Hematopoietic multipotent progenitor cell treated with erythropoietin and hydrocortisone succinate and interleukin-3 and kit ligand, for 15 days (in vitro differentiated cells): ENCODE measurements at places on chromosomes 7 and 10.

DNA sequence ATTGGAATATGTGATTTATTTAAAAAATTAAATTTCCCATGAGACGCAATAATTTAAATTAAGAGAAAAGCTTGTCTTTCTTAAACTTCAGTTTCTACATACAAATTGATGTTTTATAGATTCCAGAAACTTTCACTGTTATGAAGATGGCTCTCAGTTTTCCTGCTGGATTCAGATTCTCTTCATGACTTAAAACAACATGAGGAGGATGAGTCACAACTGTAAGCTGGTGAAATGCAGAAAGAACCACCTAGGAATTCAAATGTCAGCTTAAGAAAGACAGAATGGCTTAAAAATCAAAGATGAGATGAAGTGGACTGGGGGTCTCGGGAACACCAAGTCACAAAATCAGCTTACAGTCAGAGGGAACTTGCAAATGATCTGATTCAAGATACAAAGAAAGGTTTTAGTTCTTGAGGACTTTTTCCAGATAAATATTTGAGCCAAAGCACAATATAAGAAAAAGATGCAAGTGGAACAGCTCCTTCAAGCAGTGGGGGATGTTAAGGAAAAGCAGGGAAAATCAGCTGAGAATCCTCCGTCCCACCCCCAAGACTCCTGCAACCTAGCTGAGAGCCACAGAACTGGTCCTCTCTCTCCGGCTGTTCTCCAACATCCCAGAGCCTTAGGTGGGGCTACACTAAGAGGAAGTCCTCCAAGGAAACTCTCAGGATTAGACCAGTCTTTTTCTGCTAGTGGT lies 279.8 kb downstream of the KCNMA1 start:
- DNase-seq, result no peak

DNA sequence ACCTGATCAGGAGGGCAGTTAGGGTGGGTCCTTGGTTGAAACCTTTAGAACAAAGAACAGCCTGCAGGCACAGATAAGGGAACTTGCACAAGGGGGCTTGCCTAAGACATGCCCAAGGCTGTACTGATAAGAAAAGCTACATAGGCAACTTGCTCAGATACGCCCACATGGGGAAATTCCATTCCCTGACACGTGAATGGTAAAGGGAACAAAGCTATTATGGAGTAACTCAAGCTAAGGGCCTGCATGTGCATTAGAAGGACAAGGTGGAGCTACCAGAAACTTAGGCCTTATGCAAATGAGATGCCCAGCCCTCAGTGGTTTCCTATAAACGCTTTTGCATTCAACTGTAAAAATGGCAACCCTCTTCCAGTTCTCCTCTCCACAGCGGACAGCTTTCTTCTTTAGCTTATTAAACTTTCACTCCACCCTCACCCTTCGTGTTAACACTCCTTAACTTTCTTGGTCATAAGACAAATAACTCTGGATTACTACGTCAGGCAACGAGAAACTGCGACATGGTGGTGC lies 1192.1 kb upstream of the CELF2 start:
- DNase-seq, result peak; percentile 19

DNA sequence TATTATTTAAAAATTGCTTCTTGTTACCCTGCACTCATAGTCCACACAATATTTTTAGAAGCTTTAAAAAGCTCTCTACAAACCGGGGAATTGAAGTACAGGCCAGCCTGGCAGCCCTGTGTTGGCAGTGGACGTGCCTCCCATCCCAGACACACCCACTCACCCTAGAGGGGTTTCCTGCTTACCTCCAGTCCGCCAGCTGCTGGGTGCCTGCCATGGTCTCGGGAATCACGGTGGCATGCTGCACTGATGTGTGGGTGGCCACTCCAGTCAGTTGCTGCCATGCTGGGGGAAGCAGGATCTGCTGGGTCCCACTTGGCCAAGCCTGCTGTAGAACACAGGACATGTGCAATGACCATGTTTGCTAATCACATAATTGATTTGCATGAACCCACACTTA lies 80.4 kb downstream of the CLEC2L start:
- DNase-seq, result no peak

GRCh38 chr7:33624215-33624614 lies 281.1 kb upstream of the BMPER start:
- no peak for DNase-seq

- DNase-seq, result no peak
Measured at GRCh38 chr7:70595755-70596597, 536.0 kb upstream of the GALNT17 start.

DNA sequence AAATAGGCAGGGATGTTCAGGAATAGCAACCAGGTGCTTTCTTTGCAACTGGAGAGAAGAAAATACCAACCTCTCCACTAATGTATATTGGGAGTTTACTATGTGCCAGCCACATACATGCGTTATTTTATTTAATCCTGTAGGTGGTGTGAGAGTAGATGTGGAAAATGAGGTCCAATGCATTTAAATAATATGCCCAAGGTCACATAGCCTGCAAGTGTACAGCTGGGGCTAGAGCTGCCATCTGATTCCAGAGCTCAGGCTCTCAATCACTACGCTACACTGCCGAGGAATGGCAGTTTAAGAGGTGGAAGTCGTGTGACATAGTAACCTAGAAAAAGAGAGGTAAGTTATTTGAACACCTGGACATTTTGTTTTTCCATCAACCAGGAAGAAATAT lies 277.0 kb downstream of the EXOC4 start:
- DNase-seq, result no peak

DNA sequence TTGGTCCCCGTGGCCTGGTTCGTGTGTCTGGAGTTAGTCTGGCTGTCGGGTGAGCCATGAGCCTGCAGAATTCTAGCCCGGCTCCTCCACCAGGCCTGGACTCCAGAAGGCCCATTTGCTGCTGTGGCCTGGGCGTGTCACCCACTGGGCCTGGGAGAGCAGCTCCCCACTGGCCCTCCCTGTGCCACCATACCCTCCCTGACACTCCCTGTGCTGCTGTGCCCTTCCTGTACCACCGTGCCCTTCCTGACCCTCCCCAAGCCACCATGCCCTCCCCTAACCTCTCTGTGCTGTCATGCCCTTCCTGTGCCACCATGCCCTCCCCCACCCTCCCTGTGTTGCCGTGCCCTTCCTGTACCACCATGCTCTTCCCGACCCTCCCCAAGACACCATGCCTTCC lies 39.1 kb upstream of the DIP2C start:
- DNase-seq, result no peak

DNA sequence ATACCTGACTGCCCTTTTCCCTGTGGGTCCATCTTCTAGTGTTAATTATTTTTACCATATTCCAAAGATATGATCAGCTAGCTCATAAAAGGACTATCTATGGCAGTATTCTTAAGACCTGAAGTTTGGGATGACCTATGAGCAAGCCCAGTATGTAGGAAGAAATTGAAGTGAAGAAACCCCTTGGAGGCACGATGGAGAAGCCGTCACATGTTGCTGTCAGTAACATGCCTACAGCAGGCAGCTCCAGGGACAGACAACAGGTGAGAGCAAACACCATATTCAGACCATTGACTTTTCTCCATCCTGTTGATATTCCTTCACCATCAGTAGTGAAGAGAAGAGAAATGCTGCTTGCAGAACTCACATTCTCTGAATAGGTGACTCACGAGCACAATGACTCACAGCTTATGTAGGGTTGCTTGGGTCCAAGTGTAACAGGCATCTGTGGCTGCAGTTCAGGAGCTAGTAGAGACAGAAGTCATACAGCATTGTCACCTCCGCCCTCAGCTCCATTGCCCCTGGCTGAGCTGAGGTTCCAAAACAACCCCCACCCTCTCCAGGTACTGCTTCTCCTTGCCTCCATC lies 8.4 kb upstream of the LYZL2 start:
- no peak for DNase-seq

- DNase-seq, result no peak
Measured at GRCh38 chr7:91717681-91718470, 162.6 kb downstream of the MTERF1 start.

- DNase-seq, result no peak
Measured at GRCh38 chr7:140673063-140673773, 473 bp downstream of the ADCK2 start.

GRCh38 chr10:3111621-3112163 lies 44.3 kb downstream of the PFKP start:
- no peak for DNase-seq

DNA sequence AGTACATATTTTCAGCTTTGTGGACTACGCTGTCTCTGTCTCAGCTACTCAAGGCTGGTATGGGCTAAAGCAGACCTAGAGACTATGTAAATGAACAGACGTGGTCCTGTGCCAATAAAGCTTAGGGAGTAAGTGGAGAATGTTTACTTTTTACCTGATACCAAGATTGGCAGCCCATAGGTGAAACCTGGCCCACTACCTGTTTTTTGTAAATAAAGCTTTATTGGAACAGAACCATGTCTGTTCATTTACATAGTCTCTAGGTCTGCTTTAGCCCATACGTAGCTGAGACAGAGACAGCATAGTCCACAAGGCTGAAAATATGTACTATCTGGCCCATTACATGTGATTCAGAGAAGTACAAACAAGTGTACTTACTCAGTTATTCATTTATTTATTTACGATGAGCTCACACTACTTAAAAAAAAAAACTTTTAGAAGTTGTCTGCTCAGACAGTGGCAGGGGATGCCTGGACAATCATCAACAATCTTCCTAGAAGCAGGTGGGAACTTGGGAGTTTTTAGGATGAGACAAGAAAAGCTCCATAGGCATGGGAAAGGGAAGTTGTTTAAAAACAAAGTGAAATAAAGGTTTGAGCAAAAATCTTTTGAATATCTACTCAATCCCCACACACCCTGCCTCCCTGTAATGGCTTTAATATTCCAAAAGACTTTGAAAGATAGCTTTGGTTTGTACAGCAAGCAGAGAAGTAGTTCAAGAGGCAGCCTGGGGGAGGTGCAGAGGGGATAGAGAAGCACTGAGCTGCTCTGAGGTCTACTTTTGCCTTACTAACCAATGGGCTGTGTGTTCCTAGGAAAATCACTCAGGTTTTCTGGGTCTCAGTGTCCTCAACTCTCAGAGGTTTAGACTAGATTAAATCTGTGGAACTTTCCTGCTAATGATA lies 114.4 kb upstream of the AFAP1L2 start:
- DNase-seq, result no peak

DNA sequence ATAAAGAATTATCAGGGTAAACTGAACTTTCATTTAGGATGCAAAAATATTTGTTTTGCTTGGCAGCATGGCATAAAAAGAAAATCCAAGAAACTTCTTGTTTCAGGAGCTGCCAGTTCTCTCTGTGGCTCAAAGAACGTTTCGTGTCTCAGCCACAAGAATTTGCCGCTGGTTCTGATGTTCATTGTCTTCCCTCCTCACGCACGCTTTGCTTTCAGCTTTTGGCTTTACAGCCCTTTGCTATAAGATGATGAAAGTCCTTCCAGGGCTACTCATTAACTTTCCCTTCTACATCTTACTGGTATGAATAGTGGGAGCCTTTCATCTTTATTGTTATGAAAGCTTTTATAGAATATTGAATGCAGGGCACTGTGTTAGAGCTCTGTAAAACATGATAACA lies 124.7 kb downstream of the BICC1 start:
- DNase-seq, result no peak

GRCh38 chr10:37831495-37832333 lies 25.7 kb downstream of the ZNF248 start:
- DNase-seq, result no peak

DNA sequence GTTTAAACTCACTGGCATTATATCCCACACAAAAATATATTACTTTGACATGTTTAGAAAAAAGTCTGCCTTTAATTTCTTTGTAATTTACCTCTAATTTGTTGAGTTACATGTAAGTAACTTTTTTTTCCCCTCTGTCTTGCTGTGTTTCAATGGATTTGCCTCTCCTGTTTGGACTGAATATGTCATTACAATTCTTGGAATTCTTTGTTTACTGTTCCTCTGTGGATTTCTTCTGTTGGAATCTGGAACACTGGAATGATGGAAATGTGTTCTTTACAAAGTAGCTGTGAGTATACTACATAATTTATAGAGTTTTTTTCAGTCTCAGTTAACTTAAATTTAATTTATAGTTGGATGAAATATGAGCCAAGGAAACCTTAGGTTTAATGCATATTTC lies 30.4 kb downstream of the SEPTIN7 start:
- no peak for DNase-seq

GRCh38 chr7:71718563-71718962 lies 586.6 kb downstream of the GALNT17 start:
- no peak for DNase-seq

DNA sequence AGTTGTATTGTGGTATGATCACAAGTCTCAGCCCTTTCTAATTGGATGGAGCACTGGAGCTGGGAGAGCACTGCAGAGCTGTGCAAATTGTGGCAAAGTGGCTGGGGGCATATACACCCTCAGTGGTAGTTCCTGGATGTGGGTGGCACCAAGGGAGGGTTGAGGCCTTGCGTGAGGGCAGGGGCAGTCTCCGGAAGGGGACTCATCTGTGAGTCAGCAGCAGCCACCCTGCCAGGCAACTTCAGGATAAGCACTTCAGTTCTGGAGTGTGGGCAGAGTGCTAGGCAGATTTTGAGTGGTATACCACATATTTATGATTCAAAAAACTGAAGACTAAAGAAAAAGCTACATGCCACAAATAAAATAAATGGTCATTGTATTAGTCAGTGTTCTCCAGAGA lies 210.5 kb downstream of the ETV1 start:
- DNase-seq, result no peak

DNA sequence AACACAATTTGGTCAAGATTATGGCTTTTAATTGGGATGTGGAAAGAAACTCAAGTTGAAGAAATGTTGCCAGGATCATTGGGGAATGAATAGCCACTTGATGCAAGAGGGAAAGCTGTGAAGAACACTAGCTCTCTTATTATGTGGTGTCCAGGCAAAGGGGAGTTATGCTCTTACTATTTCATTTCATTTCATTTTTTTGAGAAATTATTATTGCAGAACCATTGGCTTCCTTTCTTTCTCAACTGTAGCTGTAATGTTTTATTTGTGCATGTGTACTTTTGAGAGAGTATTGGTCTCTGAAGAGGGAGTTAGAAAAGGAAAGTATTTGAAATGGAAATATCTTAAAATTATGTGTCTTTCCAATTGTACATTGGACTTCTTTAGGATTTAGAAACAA lies 312.6 kb upstream of the BMPER start:
- no peak for DNase-seq

- DNase-seq, result peak; percentile 76
Measured at GRCh38 chr10:69088801-69089501, 1.0 kb downstream of the SRGN start.

- no peak for DNase-seq
Measured at GRCh38 chr10:121851786-121852185, 76.0 kb downstream of the ATE1 start.

DNA sequence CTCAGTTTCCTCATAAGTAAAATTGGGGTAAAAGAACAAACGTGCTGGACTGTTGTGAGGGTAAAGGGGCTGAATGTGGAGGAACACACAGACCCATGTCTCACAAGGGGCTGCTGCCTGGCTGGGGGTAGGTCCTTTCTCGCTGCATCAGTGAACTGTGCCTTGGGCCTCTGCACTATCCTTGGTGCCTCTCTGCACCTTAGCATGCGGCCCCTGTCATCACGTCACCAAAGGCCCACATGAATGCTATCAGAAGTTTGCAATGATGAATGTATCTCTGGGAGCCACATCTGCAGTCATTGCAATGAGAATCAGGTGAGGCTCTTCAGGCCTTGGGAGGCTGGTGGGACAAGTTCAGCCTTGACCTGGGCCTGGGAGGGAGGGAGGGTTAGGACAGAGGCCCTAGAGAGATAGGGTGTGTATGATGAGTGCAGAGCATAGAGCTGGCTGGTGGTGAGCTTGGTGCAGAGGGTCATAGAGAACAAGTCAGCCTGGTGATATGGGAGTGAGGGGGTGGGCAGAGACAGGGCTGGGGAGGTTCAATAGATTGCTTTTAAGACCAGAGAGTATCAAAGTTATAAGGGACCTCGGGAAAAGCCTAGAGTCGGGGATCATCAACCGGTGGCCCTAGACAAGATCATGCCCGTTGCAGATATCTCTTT lies 308.4 kb downstream of the RPS24 start:
- no peak for DNase-seq

GRCh38 chr10:111209692-111210091 lies 132.9 kb downstream of the ADRA2A start:
- DNase-seq, result no peak
